ENCODE measurements at places on chromosomes 12 and 14. TPM values are rescaled to one million over a fixed set of nuclear protein-coding genes. Genes with fewer than 3 reads are reported as not detected.
A peak's percentile ranks its signal among the peaks of the same experiment; 100 is the strongest.

DNA sequence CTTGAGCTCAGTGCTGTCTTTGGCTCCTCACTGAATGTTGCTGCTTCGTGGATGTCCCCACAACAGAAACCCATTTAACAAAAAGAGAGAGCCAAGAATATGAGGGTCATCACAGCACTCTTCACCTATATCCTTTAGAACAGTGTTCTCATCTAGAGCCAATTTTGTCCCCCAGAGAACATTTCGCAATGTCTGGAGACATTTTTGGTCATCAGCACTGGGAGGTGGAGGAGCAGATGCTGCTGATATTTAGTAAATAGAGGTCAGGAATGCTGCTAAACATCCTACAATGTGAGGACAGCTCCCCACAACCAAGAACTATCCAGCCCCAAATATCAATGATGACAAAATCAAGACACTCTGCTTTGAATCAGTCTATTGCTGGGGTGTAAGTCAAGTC is 92.5 kb downstream of the BBS10 start:
- ATAC-seq: no peak

DNA sequence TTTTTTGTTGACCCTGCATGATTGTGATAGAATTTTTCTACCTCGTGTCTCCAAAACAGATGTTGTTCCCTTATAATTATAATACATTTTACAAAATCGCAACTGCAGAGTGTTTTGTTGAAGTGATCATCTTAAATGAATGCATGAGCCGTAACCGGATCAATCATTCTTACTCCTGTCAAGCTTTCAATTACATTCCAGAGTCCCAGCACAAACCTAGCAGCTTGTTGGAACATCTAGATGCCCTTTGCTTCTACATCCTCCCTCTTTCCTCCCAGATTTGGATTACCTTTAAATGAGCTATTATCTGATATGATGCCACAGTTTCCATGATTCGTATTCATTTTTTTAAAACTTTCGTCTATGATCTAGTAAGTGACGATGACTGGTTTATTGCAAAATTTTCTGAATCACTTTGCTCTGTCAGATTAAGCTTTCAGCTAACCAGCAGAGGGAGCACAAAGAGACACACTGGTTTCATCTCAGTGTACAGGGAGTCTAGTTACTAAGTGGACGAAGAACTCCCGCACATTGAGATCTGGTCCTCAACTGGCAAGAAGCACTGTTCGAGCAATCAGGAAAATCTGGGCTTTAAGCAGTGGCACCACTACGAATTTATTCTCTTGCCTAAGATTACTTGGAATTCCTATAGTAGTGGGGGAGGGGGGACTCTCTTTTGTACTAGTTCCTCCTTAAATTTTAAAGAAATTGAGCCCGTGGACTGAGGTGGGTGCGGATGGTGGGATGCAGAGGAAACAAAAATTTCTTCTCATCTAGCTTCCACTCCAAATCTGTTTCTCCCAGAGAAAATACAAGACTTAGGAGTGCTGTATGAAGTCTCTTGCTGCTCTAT is 40.9 kb downstream of the TSHR start:
- ATAC-seq: peak; percentile 99

- ATAC-seq: no peak
Measured at GRCh38 chr14:77908847-77909246, 108.9 kb downstream of the ADCK1 start.

Gene RDH16
- 0.27 TPM for total RNA-seq

DNA sequence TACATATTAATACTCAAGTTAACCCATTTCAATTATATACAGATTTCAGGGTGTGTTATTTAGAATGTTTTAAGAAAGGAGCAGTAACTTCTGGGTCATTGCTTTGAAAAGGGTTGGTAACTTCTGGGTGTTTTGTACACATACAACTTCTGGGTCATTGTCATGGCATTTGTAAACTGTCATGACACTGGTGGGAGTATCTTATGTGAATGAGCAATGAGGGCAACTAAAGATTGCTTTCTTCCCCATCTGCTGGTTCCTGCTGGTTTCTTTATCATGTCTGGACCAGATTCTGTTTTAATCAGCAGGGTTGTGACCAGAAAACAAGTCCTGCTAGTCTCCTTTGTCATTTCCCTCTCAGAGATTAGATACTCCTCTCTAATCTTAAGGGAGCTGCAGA is 713.3 kb downstream of the LRFN5 start:
- ATAC-seq: no peak

DNA sequence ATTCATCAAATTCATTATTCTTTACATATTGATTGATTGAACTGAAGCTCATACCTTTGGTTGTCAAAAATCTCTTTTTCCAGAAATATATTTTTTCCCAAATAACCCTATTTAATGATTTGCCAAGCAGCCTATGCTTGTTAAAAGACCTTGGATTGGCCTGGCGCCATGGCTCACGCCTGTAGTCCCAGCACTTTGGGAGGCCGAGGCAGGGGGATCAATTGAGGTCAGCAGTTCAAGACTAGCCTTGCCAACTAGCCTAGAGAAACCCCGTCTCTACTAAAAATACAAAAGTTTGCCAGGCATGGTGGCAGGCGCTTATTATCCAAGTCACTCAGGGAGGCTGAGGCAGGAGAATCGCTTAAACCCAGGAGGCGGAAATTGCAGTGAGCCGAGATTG is 165.1 kb upstream of the MGAT4C start:
- no peak for ATAC-seq

- ATAC-seq: no peak
Measured at GRCh38 chr12:39064708-39065107, 159.3 kb upstream of the CPNE8 start.

GRCh38 chr12:47779943-47780504 is 7.0 kb downstream of the SLC48A1 start:
- no peak for ATAC-seq

- no peak for ATAC-seq
Measured at GRCh38 chr14:46818147-46818546, 166.6 kb upstream of the RPL10L start.

- peak; percentile 51 for ATAC-seq
Measured at GRCh38 chr12:109612975-109613502, 39.4 kb downstream of the MVK start.

Gene PMEL
- total RNA-seq: 4.3 TPM

DNA sequence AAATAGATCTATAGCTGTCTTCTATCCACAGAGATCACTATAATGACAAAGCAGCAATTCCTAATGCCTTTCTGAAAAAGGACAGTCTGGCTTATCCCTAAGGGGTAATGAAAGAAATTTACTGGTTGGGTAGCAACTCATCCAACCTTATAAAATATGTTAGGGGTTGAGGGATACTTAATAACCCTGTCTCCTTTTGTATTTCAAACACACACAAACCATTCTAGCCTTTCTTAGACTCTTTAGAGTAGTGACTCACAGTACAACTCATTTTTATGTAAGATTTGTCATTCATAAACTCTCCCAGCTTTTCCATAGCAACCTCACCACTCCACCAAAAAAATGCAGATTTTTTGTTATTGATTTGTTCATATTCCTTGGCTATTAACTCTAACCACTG is 167.9 kb downstream of the FSCB start:
- no peak for ATAC-seq

Gene FBLN5
- 9.8 TPM for total RNA-seq

GRCh38 chr12:49903700-49904423 is at the start of gene FAIM2:
Gene FAIM2 (minus strand): TSS chr12:49903900. CDS start chr12:49903792, 108 bp downstream.
- peak; percentile 93 for ATAC-seq

DNA sequence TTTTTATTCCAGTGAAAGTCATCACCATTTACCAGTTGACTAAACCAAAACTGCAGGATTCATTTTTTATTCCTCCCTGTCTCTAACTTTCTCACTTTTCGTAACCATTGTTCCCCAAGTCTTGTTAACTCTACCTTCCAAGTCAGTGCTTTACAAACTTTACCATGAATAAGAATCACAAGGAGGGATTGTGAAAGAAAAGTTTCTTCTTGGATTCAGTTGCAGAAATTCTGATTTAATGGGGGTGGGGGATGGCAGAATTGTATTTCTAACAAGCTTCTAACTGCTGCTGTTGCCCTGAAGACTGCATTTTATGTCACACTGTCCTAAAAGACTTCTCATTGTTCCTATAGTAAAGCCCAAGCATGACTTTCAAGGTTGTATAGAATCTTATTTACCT is 5.0 kb upstream of the RAB21 start:
- ATAC-seq: no peak

- ATAC-seq: no peak
Measured at GRCh38 chr12:108425238-108425795, 86.2 kb upstream of the CMKLR1 start.

GRCh38 chr12:101570047-101570446 is 24.7 kb upstream of the MYBPC1 start:
- ATAC-seq: peak; percentile 67

GRCh38 chr12:121170611-121171260 is 38.1 kb downstream of the P2RX7 start:
- no peak for ATAC-seq

DNA sequence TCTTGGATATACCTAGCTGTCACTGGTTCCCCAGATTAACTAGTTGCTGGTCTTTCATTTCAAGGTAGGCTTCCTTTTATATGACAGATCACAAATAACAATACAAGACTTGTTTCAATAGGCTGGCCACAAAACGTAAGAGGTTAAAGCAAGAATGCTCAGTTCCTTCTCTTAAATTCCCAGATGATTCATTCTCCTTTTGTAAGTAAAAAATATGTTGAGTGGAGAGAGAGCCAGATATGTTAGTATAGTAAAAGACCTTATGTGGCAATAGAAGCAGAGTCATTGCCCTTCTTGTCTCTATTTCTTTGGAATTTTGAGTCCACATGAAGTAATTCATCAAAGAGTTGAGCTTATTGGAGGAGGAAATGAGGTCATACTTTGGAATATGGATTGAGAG is 939.0 kb upstream of the ATXN7L3B start:
- no peak for ATAC-seq

GRCh38 chr14:105065280-105066228 is at the start of gene GPR132:
Gene GPR132 (minus strand): TSS chr14:105065430. CDS start chr14:105055420, 10,010 bp downstream.
- ATAC-seq: no peak

Gene TMEM63C
- 0.98 TPM for total RNA-seq

- ATAC-seq: no peak
Measured at GRCh38 chr12:109695416-109695815, 18.2 kb upstream of the FAM222A start.
